ENCODE measurements at places on chromosomes 11 and 22.
A peak's percentile ranks its signal among the peaks of the same experiment; 100 is the strongest.

DNA sequence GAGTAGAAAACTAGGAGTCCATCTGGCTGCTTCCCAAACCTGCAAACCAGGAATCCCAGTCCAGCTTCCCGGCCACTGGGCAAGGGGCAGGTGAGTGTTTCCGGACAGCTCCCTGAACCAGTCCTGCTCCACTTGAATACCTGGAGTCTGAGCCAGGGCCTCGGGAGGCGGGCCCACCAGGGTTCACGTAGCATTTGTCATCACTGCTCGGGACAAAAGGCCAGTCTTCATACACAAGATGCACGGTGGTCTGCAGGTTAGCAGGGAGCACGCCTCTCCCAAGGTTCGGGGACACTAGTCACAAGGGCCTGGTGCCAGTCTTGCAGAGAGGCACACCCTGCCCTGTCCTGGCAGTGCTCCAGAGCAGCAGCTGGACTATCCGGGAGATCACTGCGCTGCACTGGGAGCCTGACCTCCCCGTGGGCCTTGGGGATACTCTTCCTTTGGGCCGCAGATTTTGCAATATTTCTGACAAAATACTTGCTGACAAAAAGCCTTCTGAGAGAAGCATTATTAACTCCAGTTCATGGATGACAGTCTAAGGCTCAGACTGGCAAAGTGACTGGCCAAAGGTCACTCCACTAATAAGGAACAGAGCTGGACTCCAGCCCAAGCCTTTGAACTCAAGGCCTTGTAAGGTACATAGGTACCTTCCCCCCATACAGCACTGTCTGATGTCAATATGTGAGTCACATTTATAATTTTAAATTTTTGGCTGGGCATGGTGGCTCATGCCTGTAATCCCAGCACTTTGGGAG, 25.1 kb downstream of the CD6 start:
- no peak for DNase-seq

GRCh38 chr11:126310200-126310991, 6.5 kb downstream of the DCPS start:
- peak; percentile 56 for DNase-seq

DNA sequence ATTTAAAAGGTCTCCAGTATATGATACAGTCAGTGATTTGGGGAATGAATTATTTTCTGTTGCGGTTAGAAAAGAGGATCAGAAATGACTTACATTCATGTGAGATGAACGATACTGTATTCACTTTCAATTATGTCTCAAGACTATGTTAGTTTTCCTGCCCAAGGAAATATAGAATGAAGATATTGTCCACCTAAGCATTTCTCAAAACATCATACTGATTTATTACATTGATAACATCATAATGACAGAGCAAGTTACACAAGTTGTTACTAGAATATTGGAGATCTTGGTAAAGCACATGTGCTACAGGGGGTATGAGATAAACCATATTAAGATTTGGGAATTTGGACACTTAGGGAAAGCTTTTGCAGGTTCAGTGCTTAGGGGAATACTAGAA, 67.8 kb upstream of the OR9G4 start:
- DNase-seq = no peak

GRCh38 chr11:999009-999408, 37.5 kb downstream of the MUC6 start:
- DNase-seq = no peak

- no peak for DNase-seq
Observed at GRCh38 chr11:117392001-117392690, 64.5 kb downstream of the CEP164 start.

All from CD4-positive, alpha-beta T cell treated with Interferon gamma for 1 hour (primary cell).